Dermis blood vessel endothelial cell (primary cell): ENCODE measurements at places on chromosomes 2 and 18. TPM values are rescaled to one million over a fixed set of nuclear protein-coding genes. Genes with fewer than 3 reads are reported as not detected.
A peak's percentile ranks its signal among the peaks of the same experiment; 100 is the strongest.

The IGFBP5 gene
- 0.65 and 6.1 TPM in 2 replicates for total RNA-seq

DNA sequence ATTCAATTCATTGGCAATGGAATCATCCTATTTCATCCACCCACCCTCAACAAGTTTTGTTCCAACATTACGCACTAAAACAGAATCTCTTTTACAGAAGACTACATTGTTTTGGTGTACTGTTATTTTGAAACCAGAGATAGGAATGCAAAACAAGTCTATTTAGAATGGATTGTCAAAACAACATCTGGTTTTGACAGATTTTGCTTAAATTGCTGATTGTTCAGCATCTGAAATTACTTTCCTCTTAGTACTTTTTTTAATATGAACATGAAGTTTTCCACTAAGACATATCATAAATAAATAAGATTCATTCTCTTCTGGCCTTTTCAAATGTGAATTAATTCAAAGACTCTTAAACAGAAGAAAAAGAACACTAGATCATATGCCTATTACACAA is 323.9 kb upstream of the TFPI start:
- DNase-seq, result no peak

DNA sequence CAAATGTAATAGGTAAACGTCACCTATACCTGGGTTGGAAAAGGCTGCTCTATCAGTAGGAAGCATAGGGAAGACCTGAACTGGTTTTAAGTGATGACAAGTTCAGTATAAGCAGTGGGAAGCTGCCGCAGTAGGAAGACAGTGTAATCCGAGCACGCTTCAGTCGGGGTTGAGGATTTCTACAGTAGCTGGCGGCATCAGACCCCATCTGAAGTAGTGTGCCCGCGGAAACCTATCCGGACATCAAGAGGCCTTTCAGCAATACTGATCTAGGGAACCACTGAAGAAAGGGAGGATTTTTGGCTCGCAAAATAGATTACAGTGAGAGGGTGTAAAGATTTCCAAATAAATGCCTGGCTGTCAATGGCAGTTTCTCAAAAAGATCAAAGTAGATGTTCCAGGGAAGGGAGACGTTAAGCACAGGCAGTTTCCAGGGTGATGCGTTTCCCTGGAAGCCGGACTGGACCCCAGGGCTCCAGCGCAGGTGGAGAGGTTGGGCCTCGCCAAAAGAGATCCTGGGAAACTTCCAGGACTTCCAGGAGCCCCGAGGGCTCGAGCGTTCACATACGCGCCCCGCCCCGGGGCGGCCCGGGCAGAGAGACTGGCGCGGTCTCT is 5.3 kb downstream of the LOXL3 start:
- no peak for DNase-seq

GRCh38 chr18:3652380-3653262 is 202.6 kb downstream of the TGIF1 start:
- peak; percentile 96 for DNase-seq

DNA sequence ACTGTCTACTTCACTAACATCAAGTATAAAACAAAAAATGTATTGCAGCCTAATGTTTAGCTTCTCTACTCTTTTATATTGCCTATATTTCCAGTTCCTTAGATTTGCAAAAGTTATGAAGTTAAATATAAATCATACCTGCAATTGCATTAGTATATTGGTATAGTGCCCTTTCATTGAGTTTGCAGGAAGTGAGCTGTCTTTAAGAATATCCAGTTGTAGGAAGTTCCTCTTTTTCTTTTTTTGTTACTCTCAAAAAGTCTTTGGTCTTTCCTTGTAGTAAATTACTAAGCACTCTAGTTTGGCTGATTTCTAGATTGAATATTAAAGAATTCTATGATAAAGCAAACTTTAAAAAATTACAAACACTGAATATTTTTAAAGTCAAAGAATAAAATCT is 71.3 kb upstream of the FN1 start:
- no peak for DNase-seq

DNA sequence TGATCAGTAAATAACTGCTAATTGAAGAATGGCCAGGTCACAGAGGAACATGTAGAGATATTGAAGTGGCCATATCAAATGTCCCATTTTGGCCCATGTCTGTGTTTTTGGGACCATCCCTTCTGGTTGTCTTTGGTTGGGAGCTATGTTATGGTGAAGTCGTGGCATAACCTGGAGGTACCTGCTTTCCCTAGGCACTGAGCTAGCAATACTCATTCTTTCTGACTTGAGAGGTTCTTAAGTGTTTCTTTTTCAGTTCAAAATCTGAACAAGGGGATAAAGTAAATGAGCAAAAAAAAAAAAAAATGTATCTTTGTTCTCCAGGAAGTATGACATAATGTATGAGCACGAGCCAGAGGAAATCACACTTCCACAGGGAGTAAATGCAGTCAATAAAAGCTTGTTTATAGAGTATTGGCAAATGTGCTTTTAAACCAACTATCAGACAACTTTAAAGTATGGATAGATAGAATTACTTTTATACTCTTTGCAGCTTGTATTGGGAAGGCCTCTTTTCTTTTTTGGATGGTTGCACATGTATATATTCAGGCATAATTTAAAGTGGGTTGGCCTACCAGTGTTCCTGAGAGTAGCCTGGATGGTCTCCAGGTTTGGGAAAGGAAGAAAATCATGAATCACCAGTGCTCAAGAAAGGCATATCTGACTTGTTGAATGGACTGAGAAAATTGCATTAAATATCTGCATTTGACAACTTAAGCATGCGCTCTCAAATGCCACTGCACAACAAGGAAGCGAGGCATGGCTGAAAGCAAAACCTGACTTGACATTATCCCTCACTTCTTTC is 125.0 kb downstream of the SPHKAP start:
- DNase-seq, result no peak

- DNase-seq, result peak; percentile 21
Measured at GRCh38 chr2:45435316-45435715, 175.8 kb downstream of the SRBD1 start.

DNA sequence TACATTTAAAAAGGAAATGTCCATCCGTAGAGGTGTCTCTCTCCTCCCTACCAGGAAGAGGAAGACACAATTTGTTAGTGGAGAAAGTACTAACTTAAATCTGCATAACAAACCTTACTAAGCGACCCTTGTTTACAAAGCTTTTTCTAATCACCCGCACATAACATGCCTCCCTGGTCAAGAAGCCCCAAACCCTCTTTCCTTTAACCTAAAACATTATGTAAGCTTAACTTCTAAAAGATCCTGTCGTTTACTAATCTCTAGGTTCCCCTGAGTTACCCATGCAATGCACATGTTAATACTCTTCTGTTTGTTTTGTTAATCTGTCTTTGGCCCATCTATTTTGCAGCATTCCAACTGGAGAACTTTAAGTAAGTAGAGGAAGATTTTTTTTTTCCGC is 630.3 kb upstream of the NRXN1 start:
- no peak for DNase-seq

DNA sequence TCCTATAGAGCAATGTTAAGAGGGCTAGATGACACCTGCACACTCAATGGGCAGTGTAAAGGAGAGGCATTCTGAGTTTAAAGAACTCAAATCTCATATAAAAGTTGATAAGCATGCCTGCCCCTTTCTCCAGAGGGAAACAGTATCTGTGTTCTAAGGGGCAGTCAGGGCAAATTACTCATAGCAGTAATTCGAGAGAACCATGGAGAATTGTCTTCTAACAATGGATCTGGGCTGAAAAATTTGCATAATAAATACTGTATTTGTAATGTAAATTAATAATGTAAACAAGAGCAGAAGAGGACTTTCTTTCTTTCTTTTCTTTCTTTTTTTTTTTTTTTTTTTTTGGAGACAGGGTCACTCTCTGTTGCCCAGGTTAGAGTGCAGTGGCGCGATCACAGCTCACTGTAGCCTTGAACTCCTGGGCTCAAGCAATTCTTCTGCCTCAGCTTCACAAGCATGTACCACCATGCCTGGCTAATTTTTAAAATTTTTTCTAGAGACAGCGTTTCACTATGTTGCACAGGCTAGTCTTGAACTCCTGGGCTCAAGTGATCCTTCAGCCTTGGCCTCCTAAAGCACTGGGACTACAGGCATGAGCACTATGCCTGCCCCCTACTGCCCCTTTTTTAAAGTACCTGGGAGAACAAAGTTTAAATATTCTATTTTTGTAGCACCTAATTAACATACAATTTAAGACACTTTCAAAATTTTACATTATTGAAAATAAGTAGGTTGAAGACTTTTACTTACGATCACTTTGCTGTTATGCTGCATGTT is 70.6 kb downstream of the OTX1 start:
- no peak for DNase-seq

The MC4R gene
- not detected in 2 replicates for total RNA-seq

The CYRIA gene
- 33.7 and 40.5 TPM in 2 replicates for total RNA-seq

DNA sequence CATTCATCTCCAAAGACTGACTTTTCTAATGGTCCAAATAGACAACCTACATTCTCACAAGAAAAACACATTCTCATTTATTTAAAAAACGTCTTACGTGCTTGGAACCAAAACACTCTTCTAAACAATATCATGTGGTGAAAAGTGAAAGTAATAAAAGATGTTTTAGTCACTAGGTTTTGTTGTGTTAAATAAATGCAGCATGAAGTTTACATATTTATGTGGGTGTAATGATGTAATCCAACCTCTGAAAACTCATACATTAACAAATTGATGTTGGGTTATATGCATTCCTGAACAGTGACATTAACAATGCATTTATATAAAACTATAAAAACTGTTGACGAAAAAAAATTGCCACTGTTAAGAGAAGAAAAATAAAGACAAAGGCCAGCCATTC is 55.1 kb upstream of the ACVR2A start:
- DNase-seq, result no peak

The HOXD3 gene
- 19.2 and 54.6 TPM in 2 replicates for total RNA-seq

DNA sequence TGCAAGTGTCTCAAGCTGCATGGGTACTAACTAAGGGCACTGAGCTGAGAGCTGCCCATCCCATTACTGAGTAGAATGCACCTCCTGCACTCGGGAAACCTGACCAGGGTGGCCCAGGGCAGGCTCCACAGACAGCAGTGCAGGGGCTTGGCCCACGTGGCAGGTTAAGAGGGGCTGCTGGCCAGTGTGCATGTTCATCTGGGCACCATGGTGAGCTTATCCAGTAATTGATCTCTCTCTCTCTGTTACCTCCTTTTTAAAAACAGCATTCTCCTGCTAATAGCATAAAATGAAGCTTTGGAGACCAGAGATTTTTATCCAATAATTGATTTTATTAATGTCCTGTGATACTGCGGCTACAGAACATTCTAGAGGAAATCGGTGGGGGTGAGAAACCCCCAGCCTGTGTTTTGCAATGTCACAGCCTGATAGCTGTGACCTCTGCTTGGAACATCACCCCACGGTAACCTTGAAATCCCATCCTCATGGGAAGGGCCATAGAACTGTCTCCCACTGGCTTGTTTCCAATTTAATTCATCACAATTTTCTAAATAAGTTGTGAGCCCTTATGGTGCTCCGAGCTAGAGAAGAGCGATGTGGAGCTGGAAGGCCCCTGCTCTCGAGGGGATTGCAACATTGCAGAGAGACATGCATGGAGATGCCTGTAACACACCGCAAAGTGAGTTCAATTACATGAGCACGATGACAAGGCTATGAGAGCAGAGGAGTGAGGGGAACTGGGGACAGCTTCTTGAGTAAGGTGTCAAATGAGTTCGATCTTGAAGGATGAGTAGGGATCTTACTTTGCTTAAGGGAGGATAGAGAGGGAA is 143.8 kb downstream of the GALNT14 start:
- DNase-seq, result no peak

The TRIM43 gene
- total RNA-seq, result not detected in 2 replicates

The KCNS3 gene
- 1.3 and 1.5 TPM in 2 replicates for total RNA-seq

DNA sequence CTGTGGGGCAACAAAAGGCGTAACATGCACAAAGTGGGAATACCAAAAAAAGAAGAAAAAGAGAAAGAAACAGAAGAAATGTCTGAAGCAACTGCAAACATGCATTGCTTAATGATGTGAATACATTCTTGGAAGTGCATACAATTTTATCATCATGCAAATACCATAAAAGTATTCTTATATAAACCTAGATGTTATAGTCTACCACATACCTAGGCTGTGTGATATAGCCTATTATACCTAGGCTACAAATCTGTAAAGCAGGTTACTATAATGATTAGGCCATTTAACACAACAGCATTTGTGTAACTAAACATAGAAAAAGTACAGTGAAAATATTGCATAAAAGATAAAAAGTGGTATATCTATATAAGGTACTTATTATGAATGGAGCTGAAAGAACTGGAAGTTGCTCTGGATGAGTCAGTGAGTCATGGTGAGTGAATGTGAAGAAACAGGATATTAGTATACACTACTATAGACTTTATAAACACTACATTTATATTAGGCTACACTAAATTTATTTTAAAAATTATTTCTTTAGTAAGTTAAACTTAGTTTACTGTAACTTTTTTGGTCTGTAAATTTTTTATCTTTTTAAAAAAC is 319.4 kb upstream of the KCNH7 start:
- DNase-seq, result peak; percentile 64

DNA sequence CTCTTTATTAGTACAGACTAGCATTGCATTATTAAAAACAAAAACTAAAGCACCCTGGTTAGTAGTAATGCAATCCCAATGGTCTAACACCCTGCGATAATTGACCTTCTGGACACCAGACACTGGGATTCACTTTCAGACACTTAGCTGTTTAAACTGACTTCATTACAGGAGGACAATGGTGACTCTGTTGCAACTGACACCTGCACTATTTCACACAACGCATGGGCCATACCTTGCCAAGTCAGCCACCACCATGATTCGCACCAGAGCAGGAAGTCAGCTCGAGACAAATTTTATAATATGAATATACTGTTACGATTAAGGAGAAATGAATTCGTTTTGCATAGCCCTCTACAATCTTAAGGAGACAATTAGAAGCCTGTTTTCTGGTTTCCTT is 150.7 kb downstream of the MEIS1 start:
- no peak for DNase-seq

DNA sequence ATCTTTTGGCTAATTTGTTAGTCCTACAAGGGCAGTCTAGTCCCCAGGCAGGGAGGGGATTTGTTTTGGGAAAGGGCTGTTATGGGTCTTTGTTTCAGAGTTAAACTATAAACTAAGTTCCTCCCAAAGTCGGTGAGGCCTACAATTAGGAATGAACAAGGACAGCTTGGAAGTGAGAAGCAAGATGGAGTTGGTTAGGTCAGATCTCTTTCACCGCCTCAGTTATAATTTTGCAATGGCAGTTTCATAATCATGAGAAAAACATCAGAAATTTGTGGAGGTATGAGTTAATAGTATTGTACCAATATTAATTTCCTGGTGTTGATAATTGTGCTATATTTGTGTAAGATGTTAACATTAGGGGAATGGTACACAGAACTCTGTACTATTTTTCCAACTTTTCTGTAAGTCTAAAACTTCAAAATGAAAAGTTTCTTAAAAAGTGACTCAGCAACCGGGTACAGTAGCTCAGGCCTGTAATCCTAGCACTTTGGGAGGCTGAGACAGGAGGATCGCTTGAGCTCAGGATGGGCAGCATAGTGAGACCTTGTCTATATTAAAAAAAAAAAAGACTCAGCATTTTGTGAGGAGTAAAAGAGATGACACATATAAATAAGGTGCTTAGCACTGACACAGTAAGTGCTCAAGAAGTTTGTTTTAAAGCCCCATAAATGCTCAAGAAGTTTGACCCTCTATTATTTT is 40.8 kb downstream of the TMEM17 start:
- DNase-seq, result no peak

GRCh38 chr2:187545238-187545751 is 8.9 kb downstream of the TFPI start:
- peak; percentile 74 for DNase-seq
